Large intestine (tissue), 12 donors: ENCODE measurements at places on chromosomes 2 and 18. TPM values are rescaled to one million over a fixed set of nuclear protein-coding genes. Genes with fewer than 3 reads are reported as not detected.

DNA sequence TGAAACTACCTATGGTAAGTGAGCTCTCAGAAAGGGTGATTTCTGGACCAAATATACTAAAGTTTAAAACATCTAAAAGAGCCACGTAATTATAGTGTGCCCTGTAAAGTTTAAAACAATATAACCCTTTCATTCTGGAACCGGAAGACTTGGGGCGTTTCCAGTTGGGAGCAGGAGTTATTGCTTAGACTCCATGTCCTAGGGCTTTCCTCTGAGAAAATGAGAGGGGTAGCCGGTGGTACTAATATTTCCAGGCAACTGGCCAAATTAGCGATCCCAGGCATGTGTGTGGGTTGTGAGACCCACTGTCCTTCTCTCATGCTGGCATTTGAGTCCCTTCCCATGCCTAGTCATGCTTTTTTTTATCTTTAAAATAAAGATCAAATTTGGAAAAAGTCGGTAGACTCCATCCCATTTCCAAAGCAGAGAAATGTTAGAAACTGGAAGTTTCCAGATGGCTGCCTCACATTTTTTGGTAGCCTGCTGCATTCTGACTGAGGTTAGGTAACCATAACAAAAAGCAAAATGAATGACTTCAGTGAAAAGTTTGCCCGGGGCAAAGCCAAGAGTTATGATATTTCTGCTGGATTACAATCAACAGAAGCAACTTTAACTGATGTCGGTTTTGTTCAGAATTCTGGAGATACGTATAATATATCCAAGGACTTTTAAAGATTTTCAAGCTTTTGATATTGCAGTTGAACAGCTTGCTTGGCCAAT is 227.4 kb downstream of the SS18 start:
- no peak overlapping the region for H3K4me3 ChIP-seq
- H3K36me3 ChIP-seq = no peaks in the 10 kb centered on the region
- DNase-seq = no peak
- H3K4me1 ChIP-seq = no peaks in the 10 kb centered on the region

The HOXD8 gene
- polyA plus RNA-seq = 4.0 TPM

The REG1B gene
- 0.24 TPM for polyA plus RNA-seq

- H3K27ac ChIP-seq = no peak overlapping the region
- no peak overlapping the region for H3K4me3 ChIP-seq
- H3K4me1 ChIP-seq = no peaks in the 10 kb centered on the region
- DNase-seq = no peak
Observed at GRCh38 chr2:222651718-222652418, 4.0 kb downstream of the FARSB start.

DNA sequence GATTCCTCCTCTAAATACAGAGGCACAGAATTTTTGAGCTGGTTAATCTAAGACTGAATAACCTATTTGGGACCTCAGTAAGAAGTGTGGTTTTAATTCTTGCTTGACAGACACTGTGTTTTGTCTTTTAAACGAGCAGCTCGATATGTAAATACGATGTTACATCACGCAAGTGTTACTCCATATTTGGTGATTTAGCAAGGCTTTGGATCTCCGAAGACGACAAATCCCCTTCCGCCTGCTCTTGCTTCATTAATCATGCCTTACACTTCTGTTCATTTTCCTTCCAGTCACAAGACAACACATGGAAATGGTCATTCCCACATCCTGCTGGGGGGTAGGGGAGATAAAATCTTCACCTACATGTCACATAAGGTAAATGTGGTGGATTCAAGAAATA is 9.4 kb downstream of the BCL11A start:
- H3K27ac ChIP-seq = no peak overlapping the region
- H3K36me3 ChIP-seq = peaks cover 26% of the 10 kb centered on the region
- no peaks in the 10 kb centered on the region for H3K27me3 ChIP-seq
- peaks cover 15% of the 10 kb centered on the region for H3K4me1 ChIP-seq
- H3K4me3 ChIP-seq = no peak overlapping the region

DNA sequence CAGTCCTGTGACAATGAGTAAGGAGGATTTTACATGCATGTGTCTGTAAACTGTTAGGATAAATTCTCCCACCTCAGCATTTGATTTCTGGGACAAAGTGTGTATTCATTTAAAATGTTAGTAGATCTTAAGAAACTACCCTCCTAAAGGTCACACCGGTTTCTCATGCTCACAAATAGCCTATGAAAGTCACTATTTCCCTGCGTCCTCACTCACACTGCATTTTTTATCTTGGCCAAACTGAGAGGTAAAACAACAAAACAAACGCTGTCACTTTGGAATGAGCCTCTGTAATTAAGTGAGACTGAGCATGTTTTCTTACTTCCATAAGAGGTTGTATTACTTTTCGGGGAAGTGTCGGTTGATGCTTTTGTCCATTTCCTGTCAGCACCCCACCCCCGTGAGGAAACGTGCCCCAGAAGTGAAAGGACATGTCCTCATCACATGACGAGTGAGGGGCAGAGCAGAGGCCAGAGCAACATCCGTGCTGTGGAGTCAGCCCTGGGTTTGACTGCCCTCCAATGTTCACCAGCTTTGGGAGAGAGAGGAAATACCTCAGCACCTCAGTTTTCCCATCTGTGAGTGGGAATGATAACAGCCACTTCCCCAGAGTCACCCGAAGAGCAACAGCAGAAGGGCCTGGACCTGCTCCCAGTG is 3.1 kb downstream of the GYPC start:
- H3K27ac ChIP-seq = no peak overlapping the region
- H3K4me1 ChIP-seq = peaks cover 12% of the 10 kb centered on the region
- peaks cover 18% of the 10 kb centered on the region for H3K27me3 ChIP-seq

GRCh38 chr2:168565112-168565511 is 109.0 kb downstream of the CERS6 start:
- no peak overlapping the region for H3K4me3 ChIP-seq
- H3K36me3 ChIP-seq = peaks cover 13% of the 10 kb centered on the region
- H3K27ac ChIP-seq = no peak overlapping the region

The WNT6 gene
- polyA plus RNA-seq = 0.24 TPM
